ENCODE measurements at places on chromosomes 7 and 10.
A peak's percentile ranks its signal among the peaks of the same experiment; 100 is the strongest.

DNA sequence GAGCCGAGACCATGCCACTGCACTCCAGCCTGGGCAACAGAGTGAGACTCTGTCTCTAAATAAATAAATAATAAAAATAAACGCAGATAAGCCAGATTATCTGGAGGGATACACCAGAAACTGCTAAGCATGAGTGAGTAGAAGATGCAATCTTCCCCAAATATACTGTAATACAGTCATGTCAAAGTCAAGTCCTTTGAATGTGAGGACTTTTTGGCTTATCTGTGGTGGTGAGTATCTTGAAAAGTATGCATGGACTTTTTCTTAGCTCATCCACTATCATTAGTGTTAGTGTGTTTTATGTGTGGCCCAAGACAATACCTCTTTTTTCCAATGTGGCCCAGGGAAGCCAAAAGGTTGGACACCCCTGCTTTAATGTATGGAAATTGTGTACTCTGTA, 44.7 kb upstream of the PITRM1 start:
- DNase-seq = peak; percentile 43

GRCh38 chr7:39826166-39826565, 123.9 kb upstream of the CDK13 start:
- no peak for DNase-seq

DNA sequence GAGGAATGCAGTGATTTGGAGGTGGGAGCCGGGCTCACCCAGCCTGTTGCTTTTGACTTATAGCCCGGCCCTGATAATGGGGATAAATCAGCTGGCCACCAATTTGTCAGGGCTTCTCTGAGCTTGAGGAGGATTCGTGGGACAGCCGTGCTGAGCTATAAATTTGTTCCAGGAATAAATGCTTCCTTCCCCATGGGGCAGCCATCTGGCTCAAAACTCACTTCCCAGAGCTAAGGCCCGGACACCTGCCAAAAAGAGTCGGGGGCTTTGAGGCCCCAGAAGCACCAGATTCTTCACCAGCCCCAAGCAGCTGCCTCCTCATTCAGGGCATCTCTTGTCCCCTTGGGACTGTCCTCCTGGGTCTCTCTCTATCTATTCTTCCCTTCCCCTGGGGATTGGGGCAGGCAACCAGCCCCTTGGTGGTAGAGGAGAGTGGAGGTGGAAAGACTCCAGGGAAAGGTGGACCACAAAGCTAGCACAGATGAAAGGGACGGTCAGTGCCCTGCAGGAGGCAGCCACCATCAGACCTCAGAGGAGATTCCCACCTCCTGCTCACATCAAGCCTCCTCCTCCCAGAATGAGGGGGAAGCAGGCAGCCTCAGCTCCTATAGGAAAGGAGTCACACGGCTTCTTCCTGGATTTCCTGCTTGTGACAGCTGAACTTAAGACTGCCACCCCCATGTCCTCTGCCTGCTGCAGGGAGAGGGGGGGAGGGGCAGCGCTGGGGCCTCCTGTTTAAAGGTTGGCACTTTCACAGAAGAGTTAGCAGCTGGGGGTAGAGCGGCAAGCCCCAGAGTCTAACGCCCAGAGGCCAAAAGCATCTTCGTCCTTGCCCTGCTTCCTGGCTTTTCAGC, 44.2 kb upstream of the LRRC4 start:
- no peak for DNase-seq

DNA sequence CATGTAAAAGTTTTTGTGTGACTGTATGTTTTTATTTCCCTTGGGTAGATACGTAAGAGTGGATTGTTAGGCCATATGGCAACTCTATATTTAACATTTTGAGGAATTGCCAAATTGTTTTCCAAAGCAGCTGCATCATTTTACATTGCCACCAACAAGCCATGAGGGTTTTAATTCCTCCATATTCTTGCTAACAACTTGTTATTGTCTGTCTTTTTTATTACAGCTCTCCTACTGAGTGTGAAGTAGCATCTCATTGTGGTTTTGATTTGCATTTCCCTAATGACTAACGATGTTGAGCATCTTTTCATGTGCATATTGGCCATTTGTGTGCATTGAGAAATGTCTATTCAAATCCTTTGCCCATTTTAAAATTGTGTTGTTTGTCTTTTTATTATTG, 94.9 kb downstream of the CARD11 start:
- DNase-seq = no peak

- peak; percentile 11 for DNase-seq
These were observed 120.8 kb downstream of the PTPN20 start for GRCh38 chr10:47031901-47032465.

- DNase-seq = no peak
These were observed 96.5 kb downstream of the CAMK1D start for GRCh38 chr10:12445701-12446334.

- DNase-seq = no peak
These were observed 138.0 kb upstream of the NPS start for GRCh38 chr10:127411062-127411461.

- DNase-seq = peak; percentile 54
These were observed 3.6 kb upstream of the ZEB1 start for GRCh38 chr10:31315453-31315852.

GRCh38 chr10:122864901-122865300, 14.5 kb downstream of the FAM24B start:
- no peak for DNase-seq

- DNase-seq = no peak
These were observed 149.3 kb downstream of the FGFR2 start for GRCh38 chr10:121448766-121449421.

DNA sequence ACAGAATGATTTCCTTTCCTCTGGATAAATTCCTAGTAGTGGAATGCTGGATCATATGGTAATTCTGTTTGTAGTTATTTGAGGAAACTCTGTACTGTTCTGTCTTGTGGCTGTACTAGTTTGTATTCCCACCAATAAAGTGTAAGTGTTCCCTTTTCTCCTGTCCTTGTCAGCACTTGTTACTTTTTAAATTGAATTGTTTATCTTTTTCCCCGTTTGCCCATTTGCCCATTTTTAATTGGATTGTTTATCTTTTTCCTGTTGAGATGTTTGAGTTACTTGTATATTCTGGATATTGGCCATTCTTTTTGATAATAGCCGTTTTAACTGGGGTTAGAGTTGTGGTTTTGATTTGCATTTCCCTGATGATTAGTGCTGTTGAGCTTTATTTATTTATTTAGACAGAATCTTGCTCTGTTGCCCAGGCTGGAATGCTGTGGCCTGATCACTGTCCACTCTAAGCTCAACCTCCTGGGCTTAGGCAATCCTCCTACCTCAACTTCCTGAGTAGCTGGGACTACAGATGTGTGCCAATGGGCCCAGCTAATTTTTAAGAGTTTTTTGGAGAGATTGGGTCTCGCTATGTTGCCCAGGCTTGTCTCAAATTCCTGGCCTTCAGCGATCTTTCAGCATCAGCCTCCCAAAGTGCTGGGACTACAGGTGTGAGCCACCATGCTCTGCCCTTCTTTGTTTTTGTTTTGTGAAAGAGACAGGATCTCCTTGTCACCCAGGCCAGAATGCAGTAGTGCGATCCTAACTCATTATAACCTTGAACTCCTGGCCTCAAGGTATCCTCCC, 23.0 kb downstream of the BMPR1A start:
- no peak for DNase-seq

DNA sequence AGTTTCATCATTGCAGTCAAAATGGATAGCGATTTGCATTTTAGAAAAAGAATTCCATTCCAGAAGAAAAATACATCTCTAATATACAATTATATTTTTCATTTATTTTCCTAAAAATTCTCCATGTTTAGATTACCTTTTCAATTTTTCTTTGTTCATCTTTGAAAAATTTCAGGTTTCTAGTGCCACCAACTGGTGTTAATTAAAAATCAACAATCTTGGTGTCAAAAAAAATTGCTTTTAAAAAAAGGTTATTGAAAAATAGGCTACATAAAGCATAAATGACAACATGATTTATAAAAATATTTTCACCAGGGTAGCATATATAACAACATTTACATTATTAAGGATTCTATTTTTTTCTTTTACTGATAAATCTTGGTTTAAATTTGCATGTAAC, 53.0 kb downstream of the CCDC186 start:
- DNase-seq = no peak

- DNase-seq = no peak
These were observed 448.1 kb downstream of the KCNMA1 start for GRCh38 chr10:77189520-77189919.

DNA sequence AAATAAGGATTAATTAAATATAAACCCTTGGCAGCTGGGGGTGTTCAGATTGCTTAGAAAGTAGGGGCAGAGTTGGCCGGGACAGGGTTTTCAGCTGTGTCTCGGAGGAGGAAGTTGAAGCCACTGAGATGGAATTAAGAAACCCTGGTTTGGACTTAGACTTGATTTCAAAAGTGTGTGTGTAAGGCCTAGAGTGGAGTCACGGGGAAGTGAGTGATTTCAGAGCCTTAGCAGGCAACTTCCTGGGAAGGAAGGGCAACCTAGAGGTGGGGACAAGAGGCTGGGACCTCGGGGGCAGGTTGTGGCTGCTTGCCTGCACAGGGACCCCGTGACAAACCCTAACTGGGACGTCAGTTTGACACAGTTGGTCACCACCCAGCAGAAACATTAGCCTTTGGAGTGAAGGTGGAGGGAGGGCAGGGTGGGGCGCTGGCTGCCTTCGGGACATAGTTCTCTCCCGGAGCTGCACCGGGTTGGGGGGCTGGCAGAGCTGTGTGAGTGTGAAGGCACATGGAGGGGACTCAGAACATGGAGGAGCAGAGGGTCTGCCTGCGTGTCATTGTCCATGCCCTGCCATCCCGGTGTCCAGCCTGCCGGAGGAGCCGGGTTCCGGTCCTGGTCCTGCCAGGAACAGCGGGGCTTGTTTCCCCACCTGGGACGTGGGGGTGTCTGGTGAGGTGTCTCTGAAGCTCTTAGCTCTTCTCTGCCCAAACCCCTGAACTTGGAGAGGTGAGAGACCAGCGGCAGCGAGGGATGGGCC, 1.8 kb downstream of the BRI3 start:
- DNase-seq = no peak

DNA sequence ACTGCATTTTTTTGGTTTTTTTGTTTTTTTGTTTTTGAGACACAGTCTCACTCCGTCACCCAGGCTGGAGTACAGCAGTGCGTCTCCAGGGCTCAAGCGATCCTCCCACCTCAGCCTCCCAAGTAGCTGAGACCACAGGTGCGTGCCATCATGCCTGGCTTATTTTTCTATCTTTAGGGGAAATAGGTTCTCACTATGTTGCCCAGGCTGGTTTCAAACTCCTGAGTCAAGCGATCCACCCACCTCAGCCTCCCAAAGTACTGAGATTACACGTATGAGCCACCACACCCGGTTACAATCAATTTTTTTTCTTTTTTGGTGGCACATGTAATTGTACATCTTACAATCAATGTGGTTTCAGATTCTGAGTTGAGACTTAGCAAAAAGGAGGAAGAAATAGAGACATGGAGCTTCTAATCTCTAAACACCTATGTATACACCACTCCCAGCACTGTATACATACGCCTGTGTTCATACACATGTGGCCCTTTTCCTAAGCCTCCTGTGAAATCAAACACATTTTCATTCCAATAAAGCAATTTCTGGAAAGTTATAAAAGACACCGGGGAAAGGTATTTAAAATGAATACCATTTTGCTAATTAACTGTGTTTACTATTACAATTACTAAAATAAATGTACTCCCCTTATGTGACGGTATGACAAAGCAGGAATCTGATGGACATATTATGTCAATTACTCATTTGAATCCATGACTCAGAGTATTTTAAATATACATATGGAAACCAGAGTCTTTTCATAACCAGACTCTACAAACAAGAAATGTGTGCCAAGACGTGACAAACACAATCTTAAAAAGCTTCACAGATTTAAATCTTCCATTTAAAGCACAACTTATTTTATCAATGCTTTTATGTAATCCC, 40.9 kb downstream of the SMURF1 start:
- DNase-seq = peak; percentile 72

DNA sequence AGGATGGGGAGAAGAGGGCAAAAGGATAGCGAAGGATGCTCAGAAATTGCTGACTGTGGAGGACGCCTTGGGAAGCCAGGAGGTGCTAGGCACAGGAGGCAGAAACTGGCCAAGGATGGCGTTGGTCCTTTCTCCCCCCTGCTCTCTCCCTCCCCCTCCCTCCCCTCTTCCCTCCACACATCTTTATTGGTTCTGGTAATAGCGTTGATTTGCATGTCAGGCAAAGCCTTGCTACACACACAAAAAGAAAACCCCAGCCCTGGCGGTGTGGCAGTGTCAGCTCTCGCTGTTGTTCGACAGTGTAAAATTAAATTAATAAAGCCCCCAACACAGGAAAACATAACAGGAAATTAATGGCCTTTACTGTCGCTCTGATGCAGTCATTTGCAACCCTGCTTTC, 47.2 kb downstream of the PAX2 start:
- no peak for DNase-seq

DNA sequence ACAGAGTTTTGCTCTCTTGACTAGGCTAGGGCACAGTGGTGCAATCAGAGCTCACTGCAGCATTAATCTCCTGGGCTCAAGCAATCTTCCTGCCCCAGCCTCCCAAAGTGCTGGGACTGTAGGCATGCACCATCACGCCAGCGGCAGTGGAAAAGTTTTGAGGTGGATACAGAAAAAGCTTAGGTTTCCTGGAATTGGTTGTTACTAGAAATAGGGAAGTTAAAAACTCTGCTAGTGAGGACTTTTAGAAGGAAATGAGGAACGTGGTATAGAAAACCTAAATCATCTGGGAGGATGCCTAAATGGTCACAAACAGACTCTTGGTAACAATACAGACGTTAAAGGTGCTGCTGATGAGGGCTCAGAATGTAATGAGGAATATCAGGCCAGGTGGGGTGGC, 10.9 kb upstream of the SNX8 start:
- DNase-seq = no peak

DNA sequence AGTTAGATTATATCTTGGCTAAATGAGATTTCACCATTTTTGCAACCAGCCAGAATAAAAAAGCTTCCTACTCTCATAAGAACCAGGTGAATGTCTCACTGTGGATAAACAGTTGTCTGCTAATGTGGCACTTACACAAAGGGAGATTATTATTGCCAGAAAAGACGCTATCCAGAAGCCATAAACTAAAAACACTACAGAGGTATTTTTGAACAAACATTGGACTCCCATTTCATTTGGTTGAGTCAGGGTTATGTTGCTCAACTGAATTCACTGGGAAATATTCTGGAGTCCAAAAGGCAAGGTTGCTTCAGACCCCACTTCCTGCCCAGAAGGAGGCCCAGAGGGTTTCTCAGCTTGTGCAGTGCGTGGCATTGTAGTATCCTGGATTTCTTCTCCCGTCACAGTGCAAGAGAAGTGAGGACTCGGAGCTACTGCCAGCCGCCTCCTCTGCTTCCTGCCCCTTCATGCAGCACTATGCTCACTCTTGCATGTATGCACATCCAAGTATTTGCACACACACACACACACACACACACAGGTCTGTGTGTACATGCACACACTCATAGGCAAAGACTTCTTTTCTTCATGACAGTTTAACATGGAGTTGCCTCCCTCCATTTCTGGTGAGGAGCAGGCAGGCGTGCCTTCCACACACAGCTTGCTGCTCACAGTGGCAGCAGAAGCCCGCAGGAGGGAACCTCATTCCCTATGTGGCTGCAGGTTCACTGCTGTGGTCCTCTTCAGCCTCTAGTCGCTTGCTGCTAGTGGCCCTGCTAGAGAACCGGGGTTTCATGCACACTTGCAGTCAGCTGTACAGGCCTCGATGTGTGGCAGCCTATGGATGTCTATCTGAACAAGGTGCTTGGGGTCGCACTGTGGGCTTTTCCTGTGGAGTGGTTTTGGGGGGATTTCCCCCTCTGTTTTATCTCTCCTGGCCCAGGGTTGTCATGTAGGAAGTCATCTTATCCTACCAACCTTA, 10.1 kb downstream of the DENND10 start:
- DNase-seq = peak; percentile 31
